NCI-H460 (cell line): ENCODE measurements at places on chromosomes 2 and 18.
A peak's percentile ranks its signal among the peaks of the same experiment; 100 is the strongest.

DNA sequence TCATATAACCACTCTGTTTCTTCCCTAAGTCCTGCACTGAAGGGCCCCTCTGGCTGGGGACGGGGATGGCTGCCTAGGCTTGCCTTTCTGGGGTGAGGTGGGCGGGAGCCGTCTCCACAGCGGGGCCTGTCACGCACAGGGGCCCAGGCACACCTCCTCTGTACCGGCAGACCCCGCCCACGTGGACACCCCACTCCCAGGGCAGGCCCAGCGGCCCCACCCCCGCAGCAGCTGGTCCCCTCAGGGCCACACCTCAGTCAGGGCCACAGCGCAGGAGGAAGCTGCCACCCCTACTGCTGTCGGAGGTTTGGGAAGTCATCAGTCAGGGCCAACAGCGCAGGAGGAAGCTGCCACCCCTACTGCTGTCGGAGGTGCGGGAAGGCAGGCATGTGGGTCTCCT is 257.6 kb upstream of the RAB6C start:
- no peak for DNase-seq

- no peak for DNase-seq
Measured at GRCh38 chr2:20563833-20564232, 87.1 kb downstream of the HS1BP3 start.

- no peak for DNase-seq
Measured at GRCh38 chr2:51231071-51231470, 199.1 kb upstream of the NRXN1 start.

DNA sequence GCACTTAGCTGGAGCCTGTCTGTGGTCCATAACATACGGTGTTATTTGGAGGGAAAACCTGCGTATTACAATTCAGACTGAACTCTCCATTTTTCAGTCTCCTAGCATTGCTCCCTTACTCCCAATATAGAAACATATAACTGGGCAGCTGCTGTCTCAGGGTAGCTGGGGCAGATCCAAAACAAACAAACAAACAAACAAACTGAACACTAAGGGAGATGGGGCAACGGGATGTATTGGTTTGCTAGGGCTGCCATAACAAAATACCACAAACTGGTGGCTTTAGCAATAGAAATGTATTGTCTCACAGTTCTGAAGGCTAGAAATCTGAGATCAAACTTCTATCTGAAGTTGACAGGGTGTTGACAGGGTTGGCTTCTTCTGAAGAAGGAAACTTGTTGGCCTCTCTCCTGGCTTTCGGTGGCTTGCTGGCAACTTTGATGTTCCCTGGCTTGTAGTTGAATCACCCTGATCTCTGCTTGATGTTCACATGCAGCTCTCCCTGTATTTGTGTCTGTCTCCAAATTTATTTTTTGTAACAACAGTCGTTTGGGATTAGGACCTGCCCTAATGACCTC is 329.3 kb upstream of the ZNF804A start:
- peak; percentile 11 for DNase-seq

DNA sequence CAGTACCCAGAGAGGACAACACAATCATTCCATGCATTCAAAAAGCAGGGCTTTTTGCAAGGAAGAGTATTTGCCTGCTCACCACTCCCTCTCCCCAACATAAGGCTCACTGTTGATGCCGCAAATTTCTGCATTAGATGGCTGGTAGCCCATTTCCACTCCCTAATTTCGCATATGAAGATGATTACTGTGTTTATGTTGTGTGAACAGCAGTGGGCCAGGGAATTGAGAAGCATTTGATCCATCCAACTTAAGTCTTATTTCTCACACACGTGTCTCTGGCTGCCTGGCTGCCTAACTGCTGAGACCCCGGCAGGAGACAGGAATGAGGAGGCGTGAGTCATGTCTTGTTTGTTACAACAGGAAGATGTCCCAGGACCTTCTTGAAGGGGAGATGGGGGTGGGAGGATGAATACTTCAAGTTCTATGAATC is 294.1 kb downstream of the ALK start:
- no peak for DNase-seq

GRCh38 chr2:104923665-104924064 is 69.8 kb downstream of the POU3F3 start:
- DNase-seq = no peak

- no peak for DNase-seq
Measured at GRCh38 chr2:219362524-219363164, 25.1 kb downstream of the DNPEP start.

DNA sequence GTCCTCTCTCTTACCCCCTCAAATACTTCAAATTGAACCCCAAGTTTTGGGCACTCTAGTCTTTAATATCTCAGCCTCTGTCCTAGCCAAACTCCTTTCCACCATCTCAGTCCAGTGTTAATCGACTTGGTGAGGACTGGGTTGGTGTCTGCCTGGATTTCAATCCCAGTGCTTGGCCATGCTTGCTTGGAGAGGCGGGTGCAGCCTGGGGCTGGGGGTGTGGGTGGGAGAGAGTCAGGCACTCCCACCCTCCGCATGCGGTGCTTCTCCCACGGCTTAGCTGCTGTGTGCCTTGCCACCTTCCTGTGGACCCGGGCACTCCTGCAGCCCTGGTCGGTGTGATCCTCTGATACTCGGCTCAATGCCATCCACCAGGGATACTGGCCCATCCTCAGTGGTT is 220.8 kb upstream of the HDAC4 start:
- DNase-seq = no peak

GRCh38 chr2:54166121-54166773 is 50.8 kb downstream of the ACYP2 start:
- DNase-seq = no peak

- DNase-seq = no peak
Measured at GRCh38 chr2:128169497-128169896, 78.5 kb downstream of the UGGT1 start.

GRCh38 chr18:75088021-75088506 is 120.9 kb downstream of the PTGR3 start:
- DNase-seq = no peak

GRCh38 chr2:38978296-38978903 is 88.7 kb downstream of the ARHGEF33 start:
- DNase-seq = no peak

DNA sequence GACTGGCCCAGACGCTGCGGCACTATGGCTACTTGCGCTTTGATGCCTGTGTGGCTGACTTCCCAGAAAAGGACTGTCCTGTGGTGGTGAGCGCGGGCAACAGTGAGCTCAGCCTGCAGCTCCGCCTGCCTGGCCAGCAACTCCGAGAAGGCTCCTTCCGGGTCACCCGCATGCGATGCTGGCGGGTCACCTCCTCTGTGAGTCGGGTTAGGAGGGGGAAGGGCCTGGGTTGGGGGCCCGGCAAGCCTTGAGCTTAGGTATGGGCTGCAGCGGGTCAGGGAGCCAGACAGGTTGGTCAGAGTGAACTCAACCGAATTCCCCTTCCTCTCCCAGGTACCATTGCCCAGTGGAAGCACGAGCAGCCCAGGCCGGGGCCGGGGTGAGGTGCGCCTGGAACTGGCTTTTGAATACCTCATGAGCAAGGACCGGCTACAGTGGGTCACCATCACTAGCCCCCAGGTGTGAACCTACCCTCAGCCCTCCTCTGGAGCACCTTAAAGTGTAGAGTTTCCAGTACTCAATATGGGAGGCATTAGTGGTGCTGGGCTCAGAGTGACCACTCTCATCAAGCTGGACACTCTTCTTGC is 4.9 kb downstream of the ZNF513 start:
- no peak for DNase-seq

GRCh38 chr2:193469251-193469650 is 1274.5 kb upstream of the TMEFF2 start:
- no peak for DNase-seq

DNA sequence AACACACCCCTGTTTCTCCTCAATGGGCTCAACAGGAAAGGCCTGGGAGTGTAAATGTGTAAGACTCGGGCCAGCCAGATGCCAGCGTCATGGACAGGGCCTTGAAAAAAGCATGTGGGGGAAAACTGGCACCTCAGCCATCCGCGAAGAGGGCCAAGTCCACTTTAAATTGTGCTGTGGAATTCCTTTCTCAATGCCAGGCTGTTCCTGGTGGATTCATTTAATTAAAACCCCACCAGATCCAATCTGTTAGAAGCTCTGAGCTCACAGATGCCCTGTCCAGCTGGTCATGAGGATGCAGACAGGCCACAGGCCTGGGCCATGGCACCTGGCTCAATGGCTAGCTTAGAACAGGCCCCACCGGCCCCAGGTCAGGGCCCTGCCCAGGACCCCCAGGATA is 24.8 kb downstream of the KCNK3 start:
- no peak for DNase-seq

GRCh38 chr2:242048479-242048878 is 178.9 kb downstream of the RTP5 start:
- DNase-seq = no peak

GRCh38 chr2:8322634-8323033 is 359.2 kb upstream of the ID2 start:
- no peak for DNase-seq

DNA sequence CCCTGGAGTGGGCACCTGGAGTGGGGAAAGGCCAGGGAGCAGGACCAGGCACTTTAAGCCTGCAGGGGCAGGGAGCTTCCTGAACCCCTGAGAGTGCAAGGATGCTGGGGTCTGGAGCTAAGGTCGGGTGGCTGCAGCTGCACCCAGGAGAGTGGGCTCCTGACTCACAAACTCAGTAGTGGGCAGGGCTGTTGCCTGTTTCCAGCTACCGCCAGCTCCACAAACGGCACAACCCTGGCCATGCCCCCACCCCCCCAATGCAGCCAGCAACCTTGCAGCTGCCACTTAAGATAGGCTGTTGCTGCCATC is 688.8 kb downstream of the NYAP2 start:
- DNase-seq = no peak

- no peak for DNase-seq
Measured at GRCh38 chr2:27727257-27727656, 44.3 kb upstream of the MRPL33 start.

GRCh38 chr2:190911813-190912212 is 31.2 kb downstream of the GLS start:
- no peak for DNase-seq

- no peak for DNase-seq
Measured at GRCh38 chr2:18797133-18797845, 207.9 kb upstream of the NT5C1B start.

GRCh38 chr2:67776276-67776675 is 286.5 kb downstream of the C1D start:
- no peak for DNase-seq

DNA sequence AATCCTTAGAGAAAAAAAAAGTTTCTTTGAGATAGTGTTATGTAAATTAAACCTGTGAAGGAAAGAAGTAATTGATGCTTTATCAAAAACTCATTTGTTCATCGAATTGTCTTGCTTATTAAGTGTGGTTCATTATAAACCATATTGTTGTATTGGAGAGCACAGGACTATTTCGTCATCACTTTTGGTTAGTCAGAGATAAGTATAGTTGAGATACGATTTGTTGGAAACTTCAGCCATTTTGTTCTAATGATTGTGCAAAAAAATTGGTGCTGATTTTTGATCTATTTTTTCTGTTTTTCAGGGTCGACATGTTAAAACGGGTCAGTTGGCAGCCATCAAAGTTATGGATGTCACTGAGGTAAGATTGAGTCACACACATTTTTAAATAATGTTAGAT is 92.9 kb downstream of the MAP4K4 start:
- no peak for DNase-seq

DNA sequence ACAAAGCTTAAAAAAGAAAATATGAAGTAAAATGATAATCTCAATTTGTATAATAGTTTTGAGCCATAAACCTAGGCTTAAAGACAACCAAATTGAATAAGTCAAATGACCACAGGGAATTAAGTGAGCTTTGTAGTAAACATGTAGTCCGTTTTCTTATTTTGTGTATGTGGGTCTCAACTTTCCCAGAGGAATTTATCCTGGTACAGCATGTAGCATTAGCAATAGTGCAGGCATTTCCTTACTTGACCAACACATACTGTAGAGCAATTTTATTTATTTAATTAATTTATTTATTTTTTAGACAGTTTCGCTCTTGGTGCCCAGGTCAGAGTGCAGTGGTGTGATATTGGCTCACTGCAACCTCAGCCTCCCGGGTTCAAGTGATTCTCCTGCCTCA is 37.5 kb upstream of the MTCL1 start:
- no peak for DNase-seq

DNA sequence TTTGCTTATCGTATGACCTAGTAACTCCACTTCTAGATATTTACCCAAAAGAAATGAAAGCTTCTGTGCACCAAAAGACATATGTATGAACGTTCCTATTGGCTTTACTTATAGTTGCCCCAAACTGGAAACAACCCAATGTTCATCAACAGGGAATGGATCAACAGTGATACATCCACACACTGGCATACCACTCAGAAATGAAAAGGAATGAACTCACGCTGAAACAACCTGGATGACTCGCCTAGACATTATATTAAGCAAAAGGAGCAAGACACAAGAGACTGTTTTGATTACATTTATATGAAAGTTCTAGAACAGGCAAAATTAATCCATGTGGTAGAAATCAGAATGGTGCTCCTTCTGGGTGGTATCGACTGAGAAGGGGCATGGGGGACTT is 18.9 kb downstream of the ADRA2B start:
- DNase-seq = no peak

DNA sequence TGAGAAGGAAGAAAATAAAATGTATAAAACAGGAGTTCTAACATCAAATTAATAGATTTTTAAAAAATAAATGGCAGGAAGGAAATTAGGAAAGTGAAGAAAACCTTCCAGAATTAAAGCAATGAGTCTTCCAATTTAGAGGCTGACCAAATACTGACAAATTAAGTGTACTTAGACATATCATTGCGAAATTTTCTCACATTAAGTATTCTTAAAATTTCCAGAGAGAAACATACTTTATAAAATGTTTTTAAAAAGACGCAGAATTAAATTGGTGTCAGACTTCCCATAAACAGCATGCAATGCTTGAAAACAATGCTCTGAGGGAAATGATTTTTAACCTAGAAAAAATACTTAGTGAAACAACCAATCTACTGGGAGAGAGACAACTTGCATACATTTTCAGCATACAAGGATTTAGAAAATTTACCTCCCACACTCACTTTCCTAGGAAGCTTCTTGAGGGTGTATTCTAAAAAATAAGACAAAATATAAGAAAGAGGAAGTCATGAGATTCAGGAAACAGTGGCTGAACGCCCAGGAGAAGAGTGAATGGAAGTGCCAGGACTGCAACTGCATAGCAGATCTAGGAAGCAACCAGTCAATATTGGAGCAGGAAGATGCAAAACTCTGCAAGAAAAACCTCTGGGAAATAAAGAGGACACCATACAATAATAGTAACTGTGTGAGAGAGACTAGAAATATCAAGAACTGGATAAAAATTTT is 339.9 kb downstream of the ADCYAP1 start:
- no peak for DNase-seq

GRCh38 chr2:3116371-3116770 is 261.2 kb downstream of the EIPR1 start:
- DNase-seq = no peak

GRCh38 chr2:180411661-180412060 is 404.6 kb upstream of the CWC22 start:
- no peak for DNase-seq

DNA sequence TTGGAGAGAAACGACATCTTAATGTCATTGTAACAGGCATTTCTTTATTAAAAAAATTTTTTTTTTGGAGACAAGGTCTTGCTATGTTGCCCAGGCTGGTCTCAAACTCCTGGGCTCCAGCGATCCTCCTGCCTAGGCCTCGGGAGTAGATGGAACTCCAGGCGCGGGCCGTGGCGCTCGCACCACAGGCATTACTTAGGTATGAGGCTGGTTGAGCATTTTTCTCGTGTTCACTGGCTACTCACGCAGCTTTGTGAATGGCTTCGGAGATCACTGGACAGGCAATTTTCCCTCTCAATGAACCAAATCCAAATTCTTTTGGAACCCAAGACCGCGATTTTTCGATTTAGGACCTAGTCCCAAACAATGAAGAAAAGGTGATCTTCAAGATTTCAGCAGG is 795 bp upstream of the TCF7L1 start:
- DNase-seq = no peak
